ENCODE measurements at places on chromosomes 1 and 21.

GRCh38 chr1:244914761-244915160 lies 50.4 kb upstream of the HNRNPU start:
- DNase-seq, result no peak

DNA sequence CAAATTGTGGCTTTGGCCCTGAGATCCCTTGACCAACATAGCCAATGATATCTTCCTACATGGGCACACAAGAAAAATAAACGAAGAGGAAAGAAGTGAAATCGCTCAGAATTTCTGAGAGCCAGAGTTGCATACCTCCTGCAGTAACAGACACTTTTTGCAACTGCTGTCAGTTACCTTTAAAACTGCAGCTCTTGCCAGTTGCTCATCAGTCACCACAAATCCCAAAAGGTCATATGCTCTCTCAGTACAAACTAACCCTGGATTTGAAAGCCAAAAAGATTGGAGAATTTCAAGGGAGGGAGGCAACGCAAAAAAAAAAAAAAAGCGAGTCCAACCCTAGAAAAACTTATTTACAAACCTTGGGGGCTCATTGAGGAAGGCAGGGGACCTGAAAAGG lies 47.2 kb upstream of the DNAH14 start:
- DNase-seq, result no peak

DNA sequence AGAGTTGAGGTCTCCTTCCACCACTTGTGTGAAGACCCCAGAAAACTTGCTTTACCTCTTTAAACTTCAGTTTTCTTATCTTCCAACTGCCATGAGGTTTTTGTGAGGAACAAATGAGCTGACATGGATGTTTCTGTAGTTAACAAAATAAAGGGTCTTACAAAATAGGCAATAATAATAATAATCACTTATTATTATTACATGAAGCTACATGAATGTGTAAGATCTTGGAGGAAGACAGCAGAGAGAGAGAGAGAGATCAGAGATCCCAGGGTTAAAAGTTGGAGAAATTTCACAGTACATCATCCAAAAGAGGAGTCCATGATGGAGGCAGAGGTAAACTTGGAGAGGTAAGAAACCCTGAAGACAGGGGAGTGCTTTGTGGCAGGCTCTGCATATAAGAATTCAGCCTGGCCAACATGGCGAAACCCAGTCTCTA lies 10.7 kb downstream of the RCC1 start:
- no peak for DNase-seq

- peak; percentile 11 for DNase-seq
These were observed 13.7 kb downstream of the CD34 start for GRCh38 chr1:207897188-207897587.

DNA sequence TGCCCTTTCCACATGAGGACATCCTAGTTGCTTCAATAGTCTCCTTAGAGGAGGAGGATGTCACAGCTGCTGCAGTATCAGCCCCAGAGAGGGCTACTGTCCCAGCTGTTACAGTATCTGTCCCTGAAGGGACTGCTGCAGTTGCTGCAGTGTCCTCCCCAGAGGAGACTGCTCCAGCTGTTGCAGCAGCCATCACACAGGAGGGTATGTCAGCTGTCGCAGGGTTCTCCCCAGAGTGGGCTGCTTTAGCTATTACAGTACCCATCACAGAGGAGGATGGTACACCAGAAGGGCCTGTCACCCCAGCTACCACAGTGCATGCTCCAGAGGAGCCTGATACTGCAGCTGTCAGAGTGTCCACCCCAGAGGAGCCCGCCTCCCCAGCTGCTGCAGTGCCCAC lies 78.5 kb upstream of the BMP8A start:
- DNase-seq, result no peak

GRCh38 chr1:168892931-168893330 lies 163.9 kb upstream of the DPT start:
- no peak for DNase-seq

GRCh38 chr1:211928290-211928801 lies 97.8 kb upstream of the LPGAT1 start:
- no peak for DNase-seq

DNA sequence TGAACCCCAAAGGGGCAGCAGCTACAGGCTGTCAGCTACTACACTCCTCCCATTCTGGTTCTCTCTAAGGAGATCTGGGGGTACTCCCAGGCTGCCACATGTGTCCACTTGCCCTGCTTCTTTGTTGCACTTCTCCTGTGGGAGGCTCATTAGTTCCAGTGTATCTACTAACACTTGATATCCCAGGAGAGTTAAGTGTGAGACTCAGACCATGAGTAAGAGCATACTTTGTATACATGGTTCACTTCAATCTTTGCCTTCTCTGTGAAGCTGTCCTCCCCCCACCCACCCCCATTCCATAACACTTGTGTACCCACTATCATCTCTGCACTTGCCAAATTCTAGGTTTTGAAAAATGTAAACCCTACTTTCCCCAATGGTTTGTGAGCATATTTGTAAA lies 34.9 kb upstream of the GADD45A start:
- no peak for DNase-seq

DNA sequence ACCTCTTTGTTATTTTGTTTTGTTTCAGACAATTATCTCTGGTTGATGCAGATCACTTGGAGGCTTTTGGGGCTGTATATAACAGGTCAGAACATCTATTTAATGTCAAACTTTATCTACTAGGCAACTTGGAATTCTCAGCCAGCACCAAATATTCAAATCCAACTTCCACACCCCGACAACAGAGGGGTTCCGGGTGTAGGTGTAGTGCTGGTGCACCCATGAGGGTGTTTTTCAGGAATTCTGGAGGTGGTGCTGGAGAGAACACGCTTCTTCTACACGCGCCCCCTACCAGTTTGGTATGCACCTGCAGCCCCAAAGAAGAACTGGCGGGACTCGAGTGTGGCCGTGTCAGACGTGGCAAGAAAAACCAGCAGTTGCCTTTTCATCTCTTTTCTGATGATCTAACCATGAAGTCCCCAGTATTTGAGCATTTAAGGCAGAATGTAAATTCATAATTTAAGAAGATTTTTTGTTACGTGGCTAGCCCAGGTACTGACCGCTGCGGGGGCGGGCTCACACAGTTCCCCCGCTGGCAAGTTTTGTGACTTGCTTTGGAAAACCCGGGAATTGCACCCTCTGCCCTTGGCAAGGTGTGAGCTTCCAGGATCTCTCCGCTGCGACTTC lies 462 bp upstream of the TLCD4 start:
- peak; percentile 66 for DNase-seq

- peak; percentile 36 for DNase-seq
These were observed 36.9 kb downstream of the NSL1 start for GRCh38 chr1:212754680-212755079.

GRCh38 chr1:18941221-18942141 lies 15.0 kb downstream of the IFFO2 start:
- no peak for DNase-seq

GRCh38 chr1:202551683-202552082 lies 158.6 kb downstream of the SYT2 start:
- peak; percentile 87 for DNase-seq

DNA sequence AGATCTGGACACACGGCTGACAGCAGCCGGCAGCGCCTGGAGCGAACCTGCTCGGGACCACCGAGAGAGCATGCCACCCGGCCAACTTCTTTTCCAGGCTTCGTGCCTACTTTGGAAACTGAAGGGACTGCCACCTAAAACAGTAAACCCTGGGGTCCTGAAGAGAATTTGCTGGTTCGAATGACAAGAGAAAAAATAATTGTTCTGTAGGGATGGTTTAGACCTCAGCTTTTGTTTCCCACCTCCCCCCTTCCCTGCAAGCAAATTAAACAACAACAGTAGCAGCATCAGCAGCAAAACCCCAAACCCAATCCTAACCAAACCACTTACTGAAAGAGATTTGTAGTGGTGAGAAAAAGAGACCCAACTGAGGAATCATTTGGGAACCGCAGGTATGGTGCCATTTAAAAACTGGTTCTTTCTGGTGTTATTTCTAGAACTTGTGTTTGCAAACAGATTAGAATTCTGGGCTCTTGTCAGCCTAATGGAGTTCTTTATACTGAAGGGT lies 105.6 kb downstream of the LEPR start:
- no peak for DNase-seq

GRCh38 chr1:244861683-244862082 lies 2.7 kb downstream of the HNRNPU start:
- DNase-seq, result peak; percentile 37

GRCh38 chr1:114725230-114725629 lies 8.7 kb upstream of the NRAS start:
- DNase-seq, result no peak

DNA sequence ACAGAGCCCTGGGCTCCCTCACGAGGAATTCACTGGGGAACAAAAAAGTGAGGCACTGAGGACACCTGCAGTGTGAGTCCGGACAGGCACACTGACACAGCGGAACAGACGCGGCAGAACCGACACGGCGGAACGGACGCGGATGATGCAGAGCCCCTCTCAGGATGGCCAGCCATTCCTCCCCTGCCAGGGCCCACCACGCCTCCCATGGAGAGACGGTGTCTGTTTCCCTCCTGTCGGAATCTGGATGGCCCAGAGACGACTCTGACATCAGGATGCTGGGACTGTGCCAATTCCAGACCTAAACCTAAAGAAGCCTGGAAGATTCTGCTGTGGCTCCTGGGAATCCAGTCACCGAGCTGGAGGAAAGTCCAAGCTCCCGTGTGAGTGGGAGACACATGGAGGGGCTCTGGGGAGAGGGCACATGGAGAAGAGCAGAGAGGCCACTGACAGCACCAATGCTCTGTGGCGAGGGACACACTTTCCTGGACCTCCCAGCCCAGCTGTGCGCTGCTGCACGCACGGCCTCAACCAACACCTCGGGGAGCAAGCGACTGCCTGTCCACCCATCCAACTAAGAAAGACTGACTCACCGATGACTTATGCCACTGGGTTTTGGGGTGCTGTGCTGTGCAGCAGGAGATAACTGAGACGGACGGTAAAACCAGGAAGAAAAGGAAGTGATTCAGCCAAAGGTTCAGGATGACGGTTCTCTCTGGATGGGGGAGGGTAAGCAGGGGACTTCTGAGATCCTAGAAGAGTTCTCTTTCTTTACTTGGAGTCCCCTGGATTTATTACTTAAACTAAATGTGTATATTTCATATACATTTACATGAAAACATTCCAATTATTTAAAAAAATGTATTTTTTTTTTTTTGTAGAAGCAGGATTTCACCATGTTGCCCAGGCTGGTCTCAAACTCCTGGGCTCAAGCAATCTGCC lies 23.3 kb downstream of the ZBTB17 start:
- DNase-seq, result no peak

DNA sequence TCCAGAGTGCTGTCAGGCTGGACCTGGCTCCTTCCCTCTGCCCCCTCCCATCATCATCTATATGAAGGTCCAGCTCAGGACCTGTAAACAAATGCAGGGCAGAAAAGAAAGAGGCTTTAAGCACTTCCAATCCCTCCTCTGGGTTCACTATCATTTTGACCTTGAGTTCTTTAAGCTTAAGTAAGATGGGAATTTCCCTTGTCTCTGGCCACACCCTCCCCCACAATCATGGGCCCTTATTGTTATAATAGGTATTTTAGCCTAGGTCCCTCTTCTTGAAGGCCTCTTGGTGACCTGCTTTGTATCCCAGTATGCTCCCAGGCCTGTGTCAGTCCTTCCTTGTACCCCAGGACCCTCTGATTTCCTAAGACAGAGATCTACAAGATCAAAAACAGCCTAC lies 45.1 kb upstream of the EPS15 start:
- no peak for DNase-seq

- peak; percentile 14 for DNase-seq
These were observed 5.6 kb downstream of the SLC5A9 start for GRCh38 chr1:48228156-48228555.

- DNase-seq, result no peak
These were observed 69.1 kb downstream of the SLC66A1 start for GRCh38 chr1:19381261-19381660.

Data from RPMI8226 (cell line).